Esophagus squamous epithelium (tissue), 5 donors: ENCODE measurements at places on chromosomes 1 and 21.

- DNase-seq: no peak
These were observed 13.6 kb downstream of the PCNX2 start for GRCh38 chr1:233281711-233282581.

DNA sequence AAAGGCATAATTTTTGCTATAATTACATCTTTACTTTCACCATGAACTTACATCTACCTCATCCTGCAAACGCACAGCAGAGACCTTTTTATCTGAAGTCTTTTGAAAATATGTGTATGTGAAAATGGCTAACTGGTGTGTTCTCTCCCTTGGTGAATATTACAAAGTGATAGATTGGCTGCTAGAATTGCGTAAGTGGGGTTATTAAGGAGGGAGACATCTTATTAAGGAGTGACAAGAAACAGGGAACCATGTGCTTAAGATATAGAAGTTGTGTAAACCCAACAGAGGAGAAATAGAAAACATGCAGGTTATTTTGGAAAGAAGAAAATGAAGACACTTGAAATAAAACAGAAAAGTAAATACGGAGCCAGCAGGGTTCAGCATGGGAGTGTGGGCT is 7.8 kb downstream of the KCNJ15 start:
- no peak for DNase-seq

DNA sequence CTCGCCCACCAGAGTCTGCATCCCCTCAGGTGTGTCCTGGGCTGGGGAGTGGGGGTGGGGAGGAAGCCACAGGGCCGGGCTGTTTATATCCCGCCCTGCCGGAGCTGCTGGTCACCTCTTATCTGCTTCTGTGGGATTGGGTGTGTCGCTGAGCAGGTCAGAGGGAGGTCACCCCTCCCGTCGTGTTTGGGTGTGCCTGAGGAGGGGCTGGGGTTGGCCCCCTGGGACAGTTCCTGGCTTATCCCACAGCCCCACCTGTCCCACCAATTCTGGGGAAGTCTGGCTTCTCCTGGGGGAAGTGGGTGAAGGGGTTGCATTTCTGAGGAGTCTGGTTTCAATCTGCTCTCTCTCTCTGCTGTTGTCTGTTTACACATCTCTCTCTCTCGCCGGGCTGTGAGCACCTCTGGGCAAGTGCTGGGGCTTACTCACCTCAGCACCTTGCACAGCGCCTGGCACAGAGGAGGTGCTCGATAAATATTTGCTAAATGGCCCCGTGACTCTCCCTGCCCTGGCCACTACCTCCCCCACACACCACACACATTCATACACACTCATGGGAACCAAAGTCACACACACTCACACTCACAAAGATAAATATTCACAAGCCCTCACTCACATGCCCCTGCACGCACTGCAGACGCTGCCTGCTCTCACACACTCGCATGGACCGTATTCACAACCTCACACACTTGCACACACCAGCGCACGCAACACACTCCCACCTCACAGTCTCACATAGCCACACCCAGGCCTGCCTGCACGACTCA is 8.3 kb downstream of the ELF3 start:
- DNase-seq: no peak

GRCh38 chr1:36628804-36629203 is 146.1 kb upstream of the CSF3R start:
- no peak for DNase-seq

GRCh38 chr1:182672487-182672836 is 11.9 kb downstream of the RGS8 start:
- DNase-seq: no peak

DNA sequence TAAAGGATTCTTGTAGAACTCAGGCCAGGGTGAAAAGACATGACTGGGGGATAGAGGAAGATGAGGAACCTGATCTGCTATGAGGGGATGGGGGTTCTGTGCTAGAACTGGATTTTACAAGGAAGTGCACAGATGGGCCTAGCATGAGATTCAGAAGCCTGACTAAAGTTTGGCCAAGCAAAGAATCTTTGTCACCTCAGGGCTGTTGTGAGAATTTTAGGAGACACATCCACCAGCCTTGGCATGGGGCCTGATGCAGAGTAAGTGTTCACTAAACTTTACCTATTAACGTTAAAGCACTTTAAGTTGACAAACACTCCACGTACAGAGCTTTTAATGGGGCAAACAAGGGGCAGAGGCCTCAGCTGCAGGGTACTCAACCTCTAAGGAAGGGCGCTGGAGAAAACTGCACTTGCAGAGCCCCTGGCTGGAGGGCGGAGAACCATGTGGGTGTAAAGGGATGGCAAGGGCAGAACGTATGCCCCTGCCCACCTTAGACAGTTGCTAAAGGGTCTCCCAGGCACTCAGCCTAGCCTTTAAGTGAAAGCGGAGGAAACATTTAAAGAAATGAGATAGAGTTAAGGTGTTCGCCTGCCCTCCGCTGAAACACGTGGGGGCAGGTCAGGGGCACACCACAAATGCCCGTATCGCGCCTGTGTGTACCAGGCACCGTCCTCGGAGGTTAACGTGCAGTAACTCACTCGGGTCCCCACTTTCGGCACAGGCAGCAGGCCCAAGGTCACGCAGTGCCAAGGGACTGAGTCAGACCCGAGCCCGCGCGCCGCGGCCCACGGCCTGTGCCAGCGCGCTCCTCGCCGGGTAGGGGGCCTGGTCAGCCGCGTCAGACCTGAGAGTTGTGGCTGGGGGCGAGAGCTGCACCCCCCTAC is 990 bp upstream of the MRPS6 start:
- no peak for DNase-seq

DNA sequence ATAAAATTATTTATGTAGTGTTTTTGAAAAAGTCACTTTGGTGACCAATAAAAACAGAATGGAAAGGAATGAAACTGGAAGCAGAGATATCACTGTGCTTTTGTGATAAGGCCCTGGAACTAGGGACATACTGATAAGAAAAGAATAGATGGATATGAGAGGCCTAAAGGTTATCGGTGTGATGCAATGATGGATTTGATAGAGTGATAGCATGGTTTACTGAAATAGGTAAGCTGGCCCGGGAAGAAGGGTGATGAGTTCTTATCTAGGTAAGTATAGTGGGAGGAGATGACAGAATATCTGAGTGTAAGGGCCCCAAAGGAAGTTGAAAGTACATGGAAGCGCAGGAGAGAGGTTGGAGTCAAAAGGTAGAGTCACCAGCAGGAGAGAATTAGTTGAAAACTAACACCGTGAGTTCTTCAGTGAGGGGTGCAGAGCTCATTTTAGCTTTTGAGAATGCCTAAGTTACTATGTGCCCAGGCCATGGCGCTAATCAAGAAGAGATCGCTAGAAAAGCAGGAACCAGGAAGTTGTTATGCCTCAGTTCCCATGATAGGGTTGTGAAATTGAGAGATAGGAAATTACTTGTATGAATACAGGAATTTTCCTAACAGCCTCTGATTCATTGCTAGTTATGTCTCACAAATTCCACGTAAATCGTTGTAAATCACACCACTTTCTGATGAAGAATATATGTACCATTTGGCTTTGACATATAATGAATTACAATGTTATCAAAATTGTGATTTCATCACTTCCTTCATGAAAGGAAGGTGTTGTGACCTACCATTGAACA is 115.3 kb downstream of the PLA2G4A start:
- DNase-seq: no peak

DNA sequence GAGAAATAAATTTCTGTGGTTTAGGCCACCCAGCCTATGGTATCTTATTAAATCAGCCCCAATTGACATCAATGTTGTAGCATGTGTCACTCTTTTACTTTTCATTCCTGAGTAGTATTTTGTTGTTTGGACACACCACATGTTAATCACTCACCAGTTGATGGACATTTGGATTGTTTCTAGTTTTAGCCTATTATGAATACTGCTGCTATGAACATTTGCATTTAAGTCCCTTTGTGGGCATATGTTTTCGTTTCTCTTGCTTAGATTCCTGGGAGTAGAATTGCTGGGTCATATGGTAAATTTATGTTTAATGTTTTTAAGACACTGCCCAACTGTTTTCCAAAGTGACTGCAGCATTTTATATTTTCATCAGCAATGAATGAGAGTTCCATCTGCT is 50.2 kb upstream of the NUF2 start:
- no peak for DNase-seq

DNA sequence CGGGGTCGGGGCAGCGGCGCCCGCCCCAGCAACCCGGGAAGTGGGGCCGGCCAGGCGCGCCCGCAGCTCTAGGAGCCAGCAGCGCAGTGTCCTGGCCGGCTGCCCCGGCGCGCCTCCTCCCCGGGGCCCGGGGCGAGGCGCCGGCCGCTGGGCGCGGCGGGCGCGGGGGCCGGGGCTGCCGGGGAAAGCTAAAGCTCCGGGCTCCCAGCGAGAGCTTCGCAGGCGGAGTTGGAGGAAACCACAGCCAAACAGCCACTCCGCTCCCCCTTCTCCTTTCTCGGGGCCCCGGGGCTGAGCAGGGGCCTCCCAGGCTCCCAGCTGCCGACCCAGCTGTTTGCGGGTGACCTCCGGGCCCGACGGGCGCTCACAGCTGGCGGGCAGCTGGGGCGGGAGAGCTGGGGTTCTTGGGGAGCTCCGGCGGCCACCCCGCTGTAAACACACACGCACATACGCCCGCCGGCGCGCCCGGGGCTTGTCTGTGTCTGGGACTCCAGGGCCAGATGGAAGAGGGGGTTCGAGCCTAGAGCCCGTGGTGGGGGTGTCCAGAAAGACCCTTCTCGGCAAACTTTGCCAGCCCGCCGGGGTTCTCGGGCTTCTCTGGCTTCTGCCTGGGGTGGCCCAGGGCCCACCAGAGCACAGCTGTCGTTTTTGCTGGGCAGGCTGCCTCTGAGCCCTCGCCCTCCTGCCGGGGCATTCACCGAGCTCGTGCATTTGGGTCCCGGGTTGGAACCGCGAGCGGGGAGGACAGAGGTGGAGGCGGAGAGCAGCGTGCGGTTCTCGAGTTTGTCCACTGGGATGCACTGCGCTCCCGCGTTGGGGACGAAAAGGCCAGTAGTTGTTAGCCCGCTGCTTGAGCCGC is 1.5 kb downstream of the AJAP1 start:
- DNase-seq: no peak

GRCh38 chr21:14497825-14498224 is 48.3 kb downstream of the SAMSN1 start:
- DNase-seq: no peak

DNA sequence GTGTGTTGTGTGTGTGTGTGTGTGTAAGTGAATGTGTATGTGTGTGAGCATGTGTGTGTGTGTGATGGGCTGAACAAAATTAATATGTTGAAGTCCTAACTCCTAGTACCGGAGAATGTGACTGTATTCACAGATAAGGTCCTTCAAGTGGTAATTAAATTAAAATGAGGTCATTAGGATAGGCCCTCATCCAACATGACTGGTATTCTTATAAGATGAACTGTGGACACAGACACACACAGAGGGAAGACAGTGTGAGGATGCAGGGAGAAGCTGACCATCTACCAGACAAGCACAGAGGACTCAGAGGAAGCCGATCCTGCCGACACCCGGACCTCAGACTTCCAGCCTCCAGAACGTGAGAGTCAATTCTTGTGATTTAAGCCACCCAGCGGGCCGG is 91.2 kb upstream of the PGBD5 start:
- no peak for DNase-seq

- no peak for DNase-seq
These were observed 277.3 kb downstream of the MATN1 start for GRCh38 chr1:30446095-30446494.

GRCh38 chr1:186374303-186375151 is 526 bp downstream of the TPR start:
- DNase-seq: no peak

- no peak for DNase-seq
These were observed 109.9 kb downstream of the GALNT2 start for GRCh38 chr1:230176871-230177411.

DNA sequence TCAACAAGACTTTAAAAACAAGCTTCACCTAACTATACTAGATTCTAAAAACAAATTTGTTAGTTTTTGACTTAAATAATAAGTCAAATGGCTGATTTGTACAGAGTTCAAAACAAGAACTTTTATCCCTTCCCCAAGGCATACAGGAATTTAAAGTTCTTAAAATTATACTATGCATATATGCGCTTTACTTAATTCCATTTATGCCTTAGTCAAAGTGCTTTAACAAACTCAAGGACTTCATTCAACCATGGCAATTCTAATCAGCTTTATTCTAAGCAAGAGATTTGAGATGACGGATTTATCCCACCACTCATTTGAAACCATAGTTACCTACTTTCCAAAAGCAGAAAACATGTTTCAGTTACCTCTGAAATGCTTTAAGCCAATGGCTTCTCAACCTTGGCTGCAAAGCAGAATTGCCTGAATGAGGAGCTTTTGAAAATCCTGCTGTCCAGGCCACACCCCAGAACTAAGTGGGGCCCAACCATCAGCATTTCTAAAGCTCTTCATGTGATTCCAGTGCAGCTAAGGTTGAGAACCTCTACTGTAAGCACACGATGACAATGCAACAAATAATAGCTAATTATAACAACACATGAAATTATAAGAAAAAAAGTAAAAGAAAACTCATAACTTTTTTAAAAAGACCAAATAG is 44.6 kb downstream of the TTLL7 start:
- DNase-seq: no peak

- no peak for DNase-seq
These were observed 6.6 kb downstream of the CCDC30 start for GRCh38 chr1:42469727-42470126.

- DNase-seq: no peak
These were observed 59.2 kb upstream of the ATP5PO start for GRCh38 chr21:33974513-33975468.

DNA sequence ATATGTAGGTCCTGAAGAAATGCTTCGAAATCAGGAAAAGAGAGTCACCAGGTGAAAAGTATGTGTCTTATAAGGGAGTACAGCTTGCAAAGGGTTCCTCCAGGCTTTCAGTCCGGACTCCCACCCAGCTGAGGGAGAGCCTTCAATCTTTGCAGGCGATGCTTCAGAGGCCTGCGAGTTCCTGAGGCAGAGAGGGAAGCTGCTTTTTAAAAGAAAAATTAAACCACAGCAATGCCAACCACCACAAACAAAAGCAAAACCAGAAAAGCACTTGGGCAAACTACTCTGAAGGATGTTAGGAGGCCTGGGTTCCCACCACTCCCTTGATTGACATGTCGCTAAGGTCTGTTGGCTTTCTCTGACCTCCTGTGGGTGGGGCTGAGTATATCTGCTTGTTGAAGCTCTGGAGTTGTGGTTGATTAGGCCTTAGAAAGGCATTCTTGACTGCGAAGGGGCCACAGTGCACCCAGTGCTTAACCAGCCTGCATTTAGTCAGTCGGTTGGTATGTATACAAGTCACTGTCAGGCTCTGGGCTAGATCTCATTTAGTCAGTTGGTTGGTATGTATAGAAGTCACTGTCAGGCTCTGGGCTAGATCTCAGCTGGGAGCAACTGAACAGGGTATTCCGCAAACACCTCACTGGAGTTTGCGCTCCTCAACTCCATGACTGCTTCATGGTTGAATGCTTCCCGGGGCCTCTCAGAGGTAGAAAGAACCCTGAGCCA is 1.2 kb downstream of the NIPAL3 start:
- DNase-seq: no peak

DNA sequence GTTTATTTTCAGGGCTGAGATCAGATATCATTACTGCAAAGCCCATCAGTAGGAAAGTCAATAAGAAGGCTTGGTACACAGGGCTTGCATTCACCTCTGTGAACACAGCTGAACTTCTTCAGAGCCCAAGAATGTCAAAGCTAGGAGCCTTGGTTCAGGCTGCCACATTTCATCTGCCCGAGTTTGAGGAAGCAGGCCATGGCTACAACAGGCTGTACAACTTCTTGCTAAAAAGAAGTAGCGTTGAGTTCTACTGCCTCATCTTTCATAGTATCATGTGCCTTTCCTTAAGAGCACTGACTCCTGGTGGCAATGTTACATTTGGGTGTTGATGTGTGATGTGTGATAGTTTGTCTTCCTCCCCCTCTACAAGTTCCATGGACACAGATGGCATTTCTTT is 10.1 kb downstream of the C1orf162 start:
- DNase-seq: no peak

- no peak for DNase-seq
These were observed 3.1 kb downstream of the TMEM54 start for GRCh38 chr1:32898056-32898455.
